ENCODE measurements at places on chromosomes 5 and 9.

DNA sequence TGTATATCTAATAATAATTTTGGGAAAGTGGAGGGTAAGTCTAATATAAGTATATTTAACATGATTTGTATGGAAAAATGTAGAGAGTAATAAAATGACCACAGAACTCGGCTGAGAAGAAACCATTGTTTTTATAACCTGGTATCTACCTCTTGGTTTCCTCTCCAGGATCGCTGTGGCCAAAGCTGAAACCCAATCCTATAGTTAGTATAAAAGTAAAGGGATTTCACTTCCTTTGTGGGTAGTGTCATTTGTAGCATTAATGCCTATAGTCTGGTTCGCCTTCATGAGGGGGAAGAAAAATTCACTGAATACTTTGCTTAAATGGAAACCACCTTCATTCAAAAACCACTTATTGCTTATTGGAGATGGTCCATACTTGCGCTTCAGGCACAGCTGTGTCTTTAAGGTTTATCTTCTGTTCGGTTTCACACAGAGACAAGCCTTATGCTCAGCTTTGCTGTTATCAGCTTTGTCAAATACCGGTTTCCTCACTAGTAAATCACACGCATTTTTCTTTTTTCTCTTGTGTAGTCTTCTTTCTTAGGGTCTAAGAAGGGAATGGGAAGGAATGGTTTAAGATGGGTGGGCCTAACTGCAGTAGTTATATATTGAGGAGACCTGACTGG, 12.1 kb downstream of the PIK3R1 start:
- no peak for DNase-seq

DNA sequence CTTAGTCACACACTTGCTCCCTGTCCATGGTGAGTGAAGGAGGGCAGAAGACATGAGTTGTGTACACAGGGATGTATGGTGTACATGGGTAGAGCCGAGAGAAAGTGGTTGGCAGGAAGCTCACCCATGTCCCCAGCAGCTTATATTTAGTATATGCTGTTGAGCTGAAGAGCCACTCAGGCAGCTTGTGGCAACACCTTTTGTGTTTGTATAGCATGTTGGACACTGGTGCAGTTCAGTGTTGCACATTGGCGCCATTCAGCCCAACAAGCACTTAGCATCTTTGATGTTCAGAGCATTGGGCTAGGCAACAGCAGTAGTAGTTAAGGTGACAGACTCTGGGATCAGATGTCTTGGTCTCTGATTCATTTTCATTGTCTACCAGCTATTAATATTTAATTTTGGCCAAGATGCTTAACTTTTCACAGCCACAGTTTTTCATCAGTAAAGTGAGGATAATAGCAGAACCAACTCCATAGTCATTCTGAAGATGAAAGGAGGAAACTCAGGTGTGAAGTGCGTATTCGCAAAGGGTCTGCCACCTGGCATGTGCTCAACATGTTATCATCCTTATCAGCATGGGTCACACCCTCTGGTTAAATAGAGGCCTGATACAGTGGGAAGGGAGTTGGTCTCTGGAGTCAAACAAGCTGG, 184.8 kb downstream of the NR3C1 start:
- no peak for DNase-seq

- no peak for DNase-seq
Observed at GRCh38 chr5:147483961-147484707, 25.7 kb downstream of the DPYSL3 start.

- DNase-seq, result no peak
Observed at GRCh38 chr9:130042406-130042884, 544 bp downstream of the FNBP1 start.

- DNase-seq, result no peak
Observed at GRCh38 chr9:113484258-113484730, 20.8 kb downstream of the RGS3 start.

DNA sequence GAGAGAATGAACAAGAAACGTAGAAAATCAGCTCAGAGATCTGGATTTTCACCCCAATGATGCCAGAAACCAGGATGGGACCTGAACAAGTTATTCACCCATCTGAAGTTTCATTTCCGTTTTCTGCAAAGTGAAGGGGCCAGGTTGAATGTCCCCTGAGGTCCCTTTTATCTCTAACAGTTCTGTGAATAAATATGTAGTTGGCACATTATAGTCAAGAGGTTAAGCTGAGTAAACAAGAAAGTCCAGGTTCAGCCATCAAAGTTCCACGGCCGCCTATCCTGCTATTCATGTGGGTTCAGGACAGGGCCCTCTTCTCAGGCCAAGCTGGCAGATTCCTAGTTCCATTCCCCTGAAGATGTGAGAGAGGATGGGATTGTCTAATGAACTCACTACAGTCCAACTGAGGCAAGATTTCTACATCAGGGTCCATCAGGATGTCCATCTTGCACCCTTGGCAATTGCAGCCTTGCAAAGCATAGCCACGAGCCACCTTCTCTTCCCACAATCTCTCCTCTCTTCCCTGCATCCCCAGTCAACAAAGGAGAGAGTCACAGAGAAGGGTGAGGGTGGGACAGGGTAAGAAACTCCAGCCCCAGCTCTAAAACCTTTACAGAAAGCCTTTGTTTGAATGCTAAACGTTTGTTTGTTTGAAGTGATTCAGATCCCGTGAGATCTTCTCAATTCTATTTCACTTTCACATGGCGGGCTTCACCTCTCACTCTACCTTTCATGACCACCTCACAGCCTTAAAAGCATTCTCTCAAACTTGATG, 311.0 kb downstream of the SLIT3 start:
- no peak for DNase-seq

- no peak for DNase-seq
Observed at GRCh38 chr9:2190939-2191608, 175.9 kb downstream of the SMARCA2 start.

- no peak for DNase-seq
Observed at GRCh38 chr5:30069441-30070263, 1123.8 kb upstream of the CDH6 start.

DNA sequence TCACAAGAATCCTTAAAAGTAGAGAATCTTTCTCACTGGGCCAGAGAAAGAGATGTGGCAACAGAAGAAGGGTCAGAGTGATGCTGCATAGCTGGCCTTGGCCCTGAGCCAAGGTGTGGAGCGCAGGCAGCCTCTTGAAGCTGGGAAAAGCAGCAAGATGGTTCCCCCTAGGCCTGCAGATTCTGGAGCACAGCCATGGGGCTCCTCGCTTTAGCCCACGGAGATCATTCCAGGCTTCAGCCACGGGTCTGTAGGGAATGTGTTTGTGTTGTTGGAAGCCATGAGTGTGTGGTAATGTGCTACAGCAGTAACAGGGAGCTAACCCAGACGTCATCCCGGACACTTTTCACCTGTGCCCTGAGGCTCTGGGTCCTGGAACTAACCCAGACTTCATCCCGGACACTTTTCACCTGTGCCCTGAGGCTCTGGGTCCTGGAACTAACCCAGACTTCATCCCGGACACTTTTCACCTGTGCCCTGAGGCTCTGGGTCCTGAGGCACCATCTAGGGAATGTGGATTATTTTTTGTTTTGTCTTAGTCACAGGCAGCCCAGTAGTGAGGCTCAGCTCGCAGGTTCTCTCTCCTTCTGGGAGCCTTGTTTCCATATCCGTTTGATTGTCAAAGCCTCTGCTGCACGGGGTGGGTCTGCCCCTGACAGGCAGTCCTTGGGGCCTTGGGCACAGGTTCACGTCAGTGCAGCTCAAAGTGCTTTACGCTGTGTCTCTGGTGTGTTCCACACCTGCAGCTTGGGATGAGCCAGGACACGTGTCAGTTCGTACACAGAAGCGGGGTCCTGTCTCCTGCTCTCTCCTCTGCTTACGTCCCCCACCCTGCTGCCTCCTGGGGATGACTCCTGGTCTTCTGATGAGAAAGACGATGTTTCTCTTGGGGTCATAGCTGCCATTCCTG, 56.3 kb upstream of the EXOC3 start:
- no peak for DNase-seq

GRCh38 chr5:35294017-35294416, 63.7 kb upstream of the PRLR start:
- DNase-seq, result no peak

GRCh38 chr9:111013250-111013649, 25.0 kb downstream of the LPAR1 start:
- DNase-seq, result no peak

- no peak for DNase-seq
Observed at GRCh38 chr9:84670138-84671041, 861 bp downstream of the NTRK2 start.

GRCh38 chr5:147040856-147041255, 162.3 kb upstream of the PPP2R2B start:
- DNase-seq, result no peak

Data from stimulated activated CD8-positive, alpha-beta memory T cell treated with anti-CD3 and anti-CD28 coated beads, Interleukin-15, amount 100 ng/mL, for 4 hours (primary cell).